Natural killer cell treated with Interleukin-12 subunit alpha and Interleukin-12 subunit beta and Interleukin-15 and Interleukin-18, amount 100 ng/mL, for 72 hours (primary cell): ENCODE measurements at places on chromosomes 12 and 14. TPM values are rescaled to one million over a fixed set of nuclear protein-coding genes. Genes with fewer than 3 reads are reported as not detected.

The SYCP3 gene
- total RNA-seq = 2.4 TPM

The GRIP1 gene
- not detected for total RNA-seq

GRCh38 chr12:93300611-93301021, 77.1 kb upstream of the NUDT4 start:
- H3K4me3 ChIP-seq = no peak overlapping the region
- H3K4me1 ChIP-seq = no peaks in the 10 kb centered on the region
- no peak overlapping the region for H3K27ac ChIP-seq
- H3K27me3 ChIP-seq = peaks cover 5% of the 10 kb centered on the region

DNA sequence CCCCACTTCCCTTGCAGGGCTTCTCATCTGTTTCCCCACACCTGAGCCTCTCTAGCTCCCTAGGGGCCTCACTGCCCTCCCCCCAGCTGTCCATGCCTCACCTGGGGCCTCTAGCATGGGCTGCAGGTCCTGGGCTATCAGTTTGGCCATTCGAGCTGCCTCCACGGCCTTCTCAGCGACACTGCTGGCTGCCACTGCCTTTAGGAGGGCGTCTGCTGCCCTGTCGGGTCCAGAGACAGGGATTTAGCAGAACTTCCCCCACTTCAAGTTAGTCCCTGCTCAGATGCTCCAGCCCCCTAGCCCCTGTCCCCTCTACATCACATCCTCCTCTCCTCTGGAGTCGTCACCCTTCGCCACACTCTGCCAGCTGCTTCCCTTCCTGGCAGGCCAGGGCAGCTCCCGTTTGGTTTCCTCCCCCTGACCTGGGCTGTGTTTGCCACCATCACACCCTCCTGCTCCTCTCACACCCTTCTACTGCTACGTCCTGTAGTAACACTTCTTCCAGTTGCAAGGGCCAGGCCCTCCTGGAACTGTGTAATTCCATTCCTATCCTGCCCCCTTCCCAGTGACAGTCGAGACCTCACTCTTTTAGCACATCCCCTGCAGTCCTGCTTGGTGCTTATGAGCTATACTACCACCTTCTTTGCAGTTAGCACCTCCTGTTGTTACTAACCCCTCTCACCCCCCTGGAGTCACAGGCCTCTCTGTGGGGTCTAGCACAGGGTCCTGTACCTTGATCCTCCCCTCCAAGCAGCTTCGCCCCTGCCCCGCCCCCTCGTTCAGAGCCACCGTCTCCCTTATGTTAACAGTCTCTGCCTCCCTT, 4.3 kb upstream of the AP1G2 start:
- no peak overlapping the region for H3K27ac ChIP-seq
- peaks cover 21% of the 10 kb centered on the region for H3K4me1 ChIP-seq
- no peak overlapping the region for H3K4me3 ChIP-seq

GRCh38 chr14:74712499-74713394, at the start of the genes AREL1 and FCF1:
Gene AREL1 (minus strand): TSS chr14:74713080. CDS start chr14:74685615, 27,465 bp downstream.
Gene FCF1 (plus strand): TSS chr14:74713144. CDS start chr14:74713198, 54 bp downstream.
- H3K4me1 ChIP-seq = peaks cover 48% of the 10 kb centered on the region
- peak within 1 kb of the TSS; percentile 97 for H3K4me3 ChIP-seq
- H3K36me3 ChIP-seq = peaks cover 20% of the 10 kb centered on the region
- peak; percentile 89 for DNase-seq

- peaks cover 64% of the 10 kb centered on the region for H3K4me1 ChIP-seq
- H3K27me3 ChIP-seq = no peaks in the 10 kb centered on the region
- DNase-seq = peak; percentile 87
- H3K27ac ChIP-seq = peak overlapping the region; percentile 84
- peaks cover 20% of the 10 kb centered on the region for H3K36me3 ChIP-seq
- H3K4me3 ChIP-seq = peak overlapping the region; percentile 82
Observed at GRCh38 chr14:35161231-35161630, 38.9 kb downstream of the PRORP start.

- H3K27ac ChIP-seq = no peak overlapping the region
- H3K27me3 ChIP-seq = peaks cover 4% of the 10 kb centered on the region
- H3K4me1 ChIP-seq = no peaks in the 10 kb centered on the region
- no peaks in the 10 kb centered on the region for H3K36me3 ChIP-seq
- H3K4me3 ChIP-seq = no peak overlapping the region
Observed at GRCh38 chr14:103859416-103860202, 12.2 kb upstream of the PPP1R13B start.

DNA sequence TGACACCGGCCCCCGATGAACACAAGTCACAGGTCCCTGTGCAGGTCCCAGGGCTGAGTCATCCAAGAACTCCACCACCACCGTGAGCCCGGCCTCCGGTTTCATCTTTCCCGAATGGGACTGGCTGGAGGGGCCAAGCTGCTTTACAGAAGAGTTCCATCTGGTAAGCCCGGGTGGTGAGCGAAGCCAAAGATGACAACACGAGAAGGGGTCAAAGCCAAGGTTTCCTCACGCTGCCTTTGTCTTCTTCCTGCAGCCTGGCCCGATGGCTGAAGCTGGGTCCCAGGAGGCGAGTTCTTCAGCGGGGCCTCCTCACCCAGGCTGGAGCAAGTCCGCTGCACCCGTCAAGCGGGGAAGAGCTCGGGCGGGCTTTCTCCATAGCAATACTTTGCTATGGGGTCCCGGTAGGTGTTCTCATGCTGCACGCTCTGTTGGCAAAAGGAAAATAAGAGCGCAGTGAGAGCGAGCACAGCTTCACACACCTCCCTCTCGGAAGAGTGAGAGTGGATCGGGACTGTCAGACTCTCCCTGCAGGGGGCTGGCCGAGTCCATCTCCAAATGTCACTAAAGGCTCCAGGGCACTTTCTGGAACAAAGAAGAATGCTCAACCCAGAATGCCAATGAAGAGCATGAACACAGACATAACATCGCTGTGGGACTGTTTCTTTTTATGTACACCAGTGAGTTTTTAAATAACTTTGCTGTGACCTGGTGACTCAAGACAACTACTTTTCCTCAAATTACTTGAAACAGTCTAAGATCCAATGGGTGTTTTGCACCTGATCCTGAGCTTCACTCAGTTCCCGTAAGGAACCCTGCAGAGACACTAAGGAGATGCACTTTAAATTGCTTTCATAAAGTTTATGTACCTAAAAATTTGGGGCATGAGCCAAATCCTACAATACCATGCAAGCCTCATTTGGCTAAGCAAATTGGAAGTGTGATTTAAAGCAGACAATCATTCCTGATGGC, 20.1 kb downstream of the SPRING1 start:
- DNase-seq = no peak
- peaks cover 39% of the 10 kb centered on the region for H3K36me3 ChIP-seq
- H3K4me1 ChIP-seq = peaks cover 13% of the 10 kb centered on the region
- no peak overlapping the region for H3K4me3 ChIP-seq
- no peaks in the 10 kb centered on the region for H3K27me3 ChIP-seq

GRCh38 chr12:1932264-1932777, 13.9 kb upstream of the CACNA2D4 start:
- no peaks in the 10 kb centered on the region for H3K27me3 ChIP-seq
- DNase-seq = no peak
- no peak overlapping the region for H3K27ac ChIP-seq
- no peaks in the 10 kb centered on the region for H3K36me3 ChIP-seq
- peaks cover 8% of the 10 kb centered on the region for H3K4me1 ChIP-seq
